Cardiac fibroblast (primary cell): ENCODE measurements at places on chromosomes 3 and 15.

DNA sequence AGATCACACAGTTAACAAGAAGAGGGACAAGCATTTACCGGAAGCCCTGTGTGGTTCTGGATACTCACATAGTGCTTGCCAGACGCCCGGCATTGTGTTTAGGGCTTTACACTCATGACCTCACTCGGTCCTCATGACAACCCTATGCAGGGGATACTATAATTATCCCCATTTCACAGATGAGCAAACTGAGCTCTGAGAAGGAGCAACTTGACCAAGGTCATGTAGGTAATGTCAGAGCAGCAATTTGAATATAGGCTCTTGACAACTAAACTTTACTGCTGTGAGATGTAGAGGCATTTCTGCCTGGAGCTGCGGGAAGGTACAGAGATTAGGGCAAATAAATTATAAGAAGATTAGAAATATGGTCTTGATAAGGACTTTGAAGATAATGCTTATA, 70.0 kb downstream of the SAMMSON start:
- DNase-seq: no peak

- DNase-seq: no peak
Observed at GRCh38 chr3:184937611-184938010, 125.6 kb downstream of the VPS8 start.

- DNase-seq: no peak
Observed at GRCh38 chr15:28993051-28993719, 107.4 kb downstream of the APBA2 start.

GRCh38 chr15:100308213-100308600, 33.6 kb downstream of the ADAMTS17 start:
- DNase-seq: no peak

DNA sequence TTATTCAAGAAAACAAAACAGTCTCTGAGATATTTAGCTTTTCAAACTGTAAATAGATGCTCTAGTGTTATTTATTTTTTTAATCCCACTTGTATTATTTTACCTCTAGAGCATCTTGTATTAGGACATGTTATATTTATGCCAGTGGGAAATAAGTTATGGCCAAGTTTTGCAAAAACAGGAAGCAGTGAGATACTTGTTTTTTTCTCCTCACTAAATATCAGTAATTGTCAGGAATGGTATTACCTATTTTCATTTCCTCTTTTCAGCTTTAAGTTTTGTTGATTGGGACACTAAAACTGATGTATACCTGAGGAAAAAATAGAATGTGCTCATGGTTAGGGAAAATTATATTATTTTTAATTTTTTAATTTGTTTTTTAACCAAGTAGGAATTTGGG, 8.6 kb upstream of the IL20RB start:
- DNase-seq: no peak

DNA sequence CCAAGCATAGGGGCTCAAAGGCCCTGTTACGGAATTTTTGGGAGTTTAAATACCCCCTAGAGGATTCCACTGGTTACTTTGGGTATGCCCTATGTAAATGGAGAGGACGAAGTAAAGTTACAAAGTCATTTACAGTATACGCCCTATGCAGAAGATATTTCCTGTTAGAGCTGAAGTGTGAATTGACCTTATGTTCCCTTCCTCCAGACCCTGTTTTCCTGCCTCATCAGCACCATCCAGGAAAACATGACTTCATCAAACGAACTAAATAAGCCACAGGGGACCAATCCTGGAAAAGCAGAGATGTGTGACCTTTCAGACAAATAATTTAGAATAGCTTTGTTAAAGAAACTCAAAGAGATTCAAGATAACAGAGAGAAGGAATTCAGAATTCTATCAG, 177.4 kb downstream of the SQOR start:
- no peak for DNase-seq

DNA sequence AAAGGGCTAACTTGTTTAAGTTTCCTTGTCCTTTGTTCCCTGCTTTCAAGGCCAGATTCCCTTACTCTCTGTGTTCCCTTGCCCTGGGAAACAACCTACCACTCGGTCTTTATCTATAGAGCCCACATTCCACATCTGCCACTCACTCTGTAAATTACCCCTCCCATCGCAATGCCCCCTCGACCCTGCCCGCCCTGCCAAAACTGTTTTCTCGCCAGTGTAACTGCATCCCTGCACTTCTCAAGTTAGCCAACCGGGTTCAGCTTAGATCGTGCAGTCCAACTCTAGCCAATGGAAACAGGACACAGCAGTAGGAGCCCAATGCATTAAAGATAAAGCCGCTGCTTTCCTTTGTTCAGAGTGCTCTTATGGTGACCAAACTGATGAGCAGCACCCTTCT, 263.6 kb downstream of the TBL1XR1 start:
- DNase-seq: no peak

GRCh38 chr3:143786219-143787191, 61.8 kb downstream of the SLC9A9 start:
- DNase-seq: peak; percentile 73

- DNase-seq: peak; percentile 29
Observed at GRCh38 chr3:151537726-151538125, 76.9 kb upstream of the IGSF10 start.

DNA sequence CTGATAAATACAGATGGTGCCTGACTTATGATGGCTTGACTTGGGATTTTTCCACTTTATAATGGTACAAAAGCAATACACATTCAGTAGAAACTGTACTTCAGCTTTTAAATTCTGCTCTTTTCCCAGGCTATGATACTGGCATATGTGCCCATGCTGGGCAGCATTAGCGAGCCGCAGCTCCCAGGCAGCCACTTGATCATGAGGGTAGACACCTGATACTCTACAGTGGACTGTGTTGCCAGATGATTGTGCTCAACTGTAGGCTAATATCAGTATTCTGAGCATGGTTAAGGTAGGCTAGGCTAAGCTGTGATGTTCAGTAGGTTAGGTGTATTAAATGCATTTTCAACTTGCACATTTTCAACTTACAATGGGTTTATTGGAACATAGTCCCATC, 17.7 kb upstream of the FEM1B start:
- no peak for DNase-seq

DNA sequence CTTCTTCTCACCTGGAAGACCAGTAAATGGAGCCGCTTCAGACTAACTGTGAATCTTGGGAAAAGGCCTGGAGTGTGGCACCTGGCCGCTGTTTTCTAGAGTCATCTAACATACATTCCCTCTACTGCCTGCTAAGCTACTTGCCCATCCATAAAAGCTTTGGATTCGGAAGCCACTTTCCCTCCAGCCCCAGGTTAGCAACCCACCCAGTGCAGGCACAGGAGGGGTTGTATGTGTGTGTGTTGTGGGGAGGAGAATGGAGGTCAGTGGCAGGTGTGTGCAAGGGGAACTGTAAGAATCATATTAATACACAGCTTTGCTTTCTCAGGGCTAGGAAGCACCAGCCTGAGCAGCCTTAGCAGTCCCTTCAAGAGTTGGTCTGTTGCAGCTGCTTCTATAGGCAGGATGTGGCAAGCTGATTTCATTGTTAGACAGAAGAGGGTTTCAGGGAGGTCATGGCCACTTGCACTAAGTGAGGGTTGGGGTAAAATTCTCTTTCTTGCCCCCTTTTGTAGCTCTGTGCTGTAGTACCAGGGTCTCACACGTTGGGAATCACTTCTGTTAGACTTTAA, 8.9 kb downstream of the NSUN3 start:
- no peak for DNase-seq
